Heart left ventricle (tissue), 16 donors: ENCODE measurements at places on chromosomes 1 and 21. TPM values are rescaled to one million over a fixed set of nuclear protein-coding genes. Genes with fewer than 3 reads are reported as not detected.

C4BPA gene
- polyA plus RNA-seq, result not detected

DNA sequence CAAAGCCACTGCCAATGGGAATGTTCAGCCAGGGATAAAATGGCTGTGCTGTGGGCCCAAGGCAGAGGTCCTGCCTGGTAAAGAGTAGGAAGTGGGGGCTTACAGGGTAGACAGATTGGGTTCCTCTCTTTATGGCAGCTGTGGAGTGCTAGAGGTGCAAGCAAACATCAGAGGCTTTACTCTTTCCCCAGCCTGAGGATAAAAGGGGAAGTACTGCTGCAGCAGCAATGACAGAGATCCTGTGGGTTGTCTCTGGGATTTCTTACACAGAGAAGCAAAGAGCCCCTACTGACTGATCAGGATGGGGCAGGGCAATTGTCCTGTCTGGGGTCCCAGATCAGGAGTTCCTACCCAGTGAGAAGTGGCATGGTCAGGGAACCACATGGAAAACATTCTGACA, 54.2 kb downstream of the DRAM2 start:
- no peak for DNase-seq

DNA sequence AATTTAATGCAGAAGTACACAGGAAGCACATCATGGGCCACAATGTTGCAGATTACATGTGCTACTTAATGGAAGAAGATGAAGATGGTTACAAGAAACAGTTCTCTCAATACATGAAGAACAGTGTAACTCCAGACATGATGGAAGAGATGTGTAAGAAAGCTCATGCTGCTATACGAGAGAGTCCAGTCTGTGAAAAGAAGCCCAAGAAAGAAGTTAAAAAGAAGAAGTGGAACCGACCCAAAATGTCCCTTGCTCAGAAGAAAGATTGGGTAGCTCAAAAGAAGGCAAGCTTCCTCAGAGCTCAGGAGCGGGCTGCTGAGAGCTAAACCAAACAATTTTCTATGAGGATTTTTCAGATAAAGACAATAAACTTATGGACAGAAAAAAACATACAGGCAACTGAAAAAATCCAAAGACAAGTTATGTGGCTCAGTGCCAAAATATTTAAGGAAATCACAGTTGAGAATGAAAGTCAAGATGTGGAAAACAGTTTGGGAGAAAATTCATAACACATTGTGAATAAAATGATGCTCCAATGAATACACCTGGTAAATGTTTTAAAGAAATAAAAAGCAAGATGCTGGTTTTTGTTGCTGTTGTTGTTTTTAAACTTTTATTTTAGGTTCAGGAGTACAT, 2.8 kb upstream of the ZNF644 start:
- DNase-seq, result no peak

CDC73 gene
- 20.7 TPM for polyA plus RNA-seq

ZSCAN20 gene
- 2.8 TPM for polyA plus RNA-seq

DNA sequence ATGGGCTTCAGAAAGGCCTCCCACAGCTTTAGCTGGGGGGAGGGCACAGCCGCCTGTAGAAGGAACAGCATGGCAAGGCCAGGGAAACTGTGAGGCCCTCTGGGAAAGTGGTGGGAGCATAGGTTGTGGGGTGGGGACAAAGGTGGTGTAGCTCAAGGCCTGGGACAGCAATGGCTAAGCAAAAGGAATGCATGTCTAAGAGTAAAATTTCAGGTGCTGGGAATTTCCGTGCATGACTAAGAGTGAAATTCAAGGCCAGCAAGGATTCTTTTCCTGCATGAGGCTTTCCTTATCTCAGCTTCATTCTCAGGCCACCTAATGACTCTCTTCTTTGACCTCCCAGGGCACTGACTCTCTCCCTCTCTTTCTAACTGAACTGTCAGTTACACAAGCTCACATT, 86.5 kb upstream of the WNT4 start:
- no peak for DNase-seq

DNASE2B gene
- polyA plus RNA-seq, result 0.06 TPM

GRCh38 chr1:51715369-51715768, 98.5 kb downstream of the OSBPL9 start:
- no peak for DNase-seq

CHI3L2 gene
- 1.8 TPM for polyA plus RNA-seq

C1QA gene
- polyA plus RNA-seq, result 26.4 TPM

TCHH gene
- not detected for polyA plus RNA-seq

DNA sequence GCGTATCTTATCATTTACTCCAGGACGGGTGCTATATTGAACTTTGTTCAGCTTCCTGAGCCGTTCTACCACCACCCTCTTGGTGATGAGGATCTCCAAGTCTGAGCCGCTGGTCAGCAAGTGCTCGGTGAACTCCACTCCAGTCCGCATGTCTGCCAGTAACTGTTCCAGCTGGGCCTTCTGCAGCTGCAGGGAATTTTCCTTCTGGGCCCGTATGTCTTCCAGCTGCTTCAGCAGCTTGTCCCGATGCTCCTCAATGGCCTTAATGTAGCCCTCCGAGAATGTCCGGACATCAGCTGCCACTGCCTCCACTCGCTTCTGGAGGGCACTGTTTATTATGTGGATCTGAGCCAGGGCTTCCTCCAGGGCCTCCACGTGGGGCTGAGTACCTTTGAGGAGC, 3.4 kb downstream of the TRIM45 start:
- no peak for DNase-seq

EFNA4 gene
- 2.0 TPM for polyA plus RNA-seq

DNA sequence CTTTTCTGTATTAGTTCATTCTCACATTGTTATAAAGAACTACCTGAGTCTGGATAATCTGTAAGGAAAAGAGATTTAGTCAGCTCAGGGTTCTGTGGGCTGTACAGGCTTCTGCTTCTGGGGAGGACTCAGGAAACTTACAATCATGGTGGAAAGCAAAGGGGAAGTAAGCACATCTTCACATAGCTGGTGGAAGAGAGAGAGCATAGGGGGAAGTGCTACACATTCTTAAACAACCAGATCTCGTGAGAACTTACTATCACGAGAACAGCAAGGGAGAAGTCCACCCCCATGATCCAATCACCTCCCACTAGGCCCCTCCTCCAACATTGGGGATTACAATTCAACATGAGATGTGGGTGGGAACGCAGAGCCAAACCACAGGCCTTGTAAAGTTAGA, 37.9 kb upstream of the AHCTF1 start:
- no peak for DNase-seq

GRCh38 chr1:15249081-15249480, 2.1 kb downstream of the FHAD1 start:
- DNase-seq, result no peak

GOLT1A gene
- polyA plus RNA-seq, result 0.24 TPM

DNA sequence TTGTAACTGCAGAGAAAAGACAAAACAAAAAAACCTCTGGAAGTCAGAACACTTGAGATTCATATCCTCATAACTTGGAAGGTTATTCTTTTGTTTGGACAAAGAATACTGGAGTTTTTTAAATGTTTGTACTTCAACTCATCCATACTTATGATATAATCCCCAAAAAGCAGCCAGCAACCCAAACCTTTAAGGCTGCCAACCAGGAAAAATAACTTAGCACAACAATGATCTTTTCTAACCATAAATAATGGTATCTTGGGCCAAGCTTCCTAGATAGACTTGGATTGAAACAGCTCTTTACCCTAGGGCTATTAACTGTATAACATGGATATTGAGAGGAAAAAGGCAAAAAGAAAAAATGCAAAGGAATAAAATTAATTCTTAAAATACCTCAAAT, 335.1 kb downstream of the LTN1 start:
- no peak for DNase-seq

GRCh38 chr1:101444381-101444780, 207.6 kb downstream of the S1PR1 start:
- no peak for DNase-seq

DNA sequence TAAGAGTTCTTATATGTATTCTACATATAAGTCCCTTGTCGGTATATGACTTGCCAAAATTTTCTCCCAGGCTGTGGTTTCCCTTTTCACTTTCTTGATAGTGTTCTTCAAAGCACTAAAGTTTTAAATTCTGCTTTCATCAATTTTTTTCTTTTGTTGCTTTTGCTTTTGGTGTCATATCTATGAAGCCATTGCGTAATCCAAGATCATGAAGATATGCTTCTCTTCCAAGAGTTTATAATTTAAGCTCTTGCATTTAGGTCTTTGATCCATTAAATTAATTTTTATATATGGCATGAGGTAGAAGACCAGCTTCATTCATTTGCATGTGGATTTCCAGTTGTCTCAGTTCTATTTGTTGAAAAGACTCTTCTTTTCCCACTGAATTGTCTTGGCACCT, 22.2 kb downstream of the DESI2 start:
- DNase-seq, result no peak

GRCh38 chr1:153945131-153945794, 1.3 kb downstream of the DENND4B start:
- peak; percentile 76 for DNase-seq

DNA sequence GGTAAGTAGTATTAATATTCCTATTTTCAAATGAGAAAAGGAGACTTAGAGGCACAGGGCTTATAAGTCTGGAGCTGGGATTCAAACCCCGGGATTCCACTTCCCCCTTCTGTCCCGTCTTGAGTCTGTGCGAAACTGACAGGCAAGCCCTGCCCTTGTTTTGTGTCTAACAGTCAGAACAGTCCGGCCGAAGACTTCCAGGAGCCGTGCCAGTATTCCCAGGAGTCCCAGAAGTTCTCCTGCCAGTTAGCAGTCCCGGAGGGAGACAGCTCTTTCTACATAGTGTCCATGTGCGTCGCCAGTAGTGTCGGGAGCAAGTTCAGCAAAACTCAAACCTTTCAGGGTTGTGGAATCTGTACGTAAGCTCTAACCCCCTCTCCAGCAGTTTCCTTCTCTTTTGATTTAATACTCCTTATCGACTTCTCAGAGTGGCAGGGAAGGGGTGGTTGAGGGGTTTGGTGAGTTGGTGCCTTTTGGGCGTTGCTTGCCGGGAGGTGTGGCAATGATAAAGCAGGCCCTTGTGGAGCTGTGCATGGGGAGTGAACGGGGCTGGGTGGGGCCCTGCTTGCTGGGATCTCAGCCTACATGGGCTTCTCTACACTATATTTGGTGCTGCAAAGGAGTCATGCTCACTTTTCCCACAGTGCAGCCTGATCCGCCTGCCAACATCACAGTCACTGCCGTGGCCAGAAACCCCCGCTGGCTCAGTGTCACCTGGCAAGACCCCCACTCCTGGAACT, 29.4 kb downstream of the IL6R start:
- DNase-seq, result peak; percentile 81

- DNase-seq, result no peak
These were observed 108.6 kb downstream of the CASZ1 start for GRCh38 chr1:10687782-10688408.

- DNase-seq, result no peak
These were observed 52.4 kb downstream of the TOR1AIP2 start for GRCh38 chr1:179825206-179825605.

DNA sequence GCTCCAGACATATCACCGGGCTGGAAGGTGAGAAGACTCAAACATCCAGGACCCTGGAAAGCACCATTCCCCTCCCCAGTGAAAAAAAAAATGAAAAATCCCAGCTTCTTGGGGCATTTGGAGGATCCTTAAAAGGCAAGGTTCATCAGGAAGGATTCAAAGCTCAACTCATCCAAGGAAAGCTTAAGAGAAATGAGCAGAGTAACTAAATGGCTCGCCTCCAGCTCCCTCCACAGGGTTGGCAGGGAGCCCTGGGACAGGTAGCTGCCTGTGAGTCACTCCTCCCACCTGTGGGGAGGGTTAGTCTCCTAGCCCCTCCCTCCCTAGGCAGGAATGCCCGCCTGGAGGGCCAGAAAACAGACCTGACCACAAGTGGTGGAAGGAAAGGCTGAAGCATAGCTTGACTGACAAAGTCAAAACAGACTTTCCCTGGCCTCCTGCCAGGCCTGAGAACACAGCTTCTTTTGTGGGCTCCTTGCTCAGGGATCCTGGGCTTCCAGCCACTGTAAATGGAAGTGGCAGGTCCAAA, 712 bp upstream of the LAMB3 start:
- peak; percentile 75 for DNase-seq

GRCh38 chr1:84876353-84876752, 16.7 kb downstream of the LPAR3 start:
- no peak for DNase-seq

- peak; percentile 15 for DNase-seq
These were observed 15.5 kb downstream of the FYB2 start for GRCh38 chr1:56803561-56804156.

DNA sequence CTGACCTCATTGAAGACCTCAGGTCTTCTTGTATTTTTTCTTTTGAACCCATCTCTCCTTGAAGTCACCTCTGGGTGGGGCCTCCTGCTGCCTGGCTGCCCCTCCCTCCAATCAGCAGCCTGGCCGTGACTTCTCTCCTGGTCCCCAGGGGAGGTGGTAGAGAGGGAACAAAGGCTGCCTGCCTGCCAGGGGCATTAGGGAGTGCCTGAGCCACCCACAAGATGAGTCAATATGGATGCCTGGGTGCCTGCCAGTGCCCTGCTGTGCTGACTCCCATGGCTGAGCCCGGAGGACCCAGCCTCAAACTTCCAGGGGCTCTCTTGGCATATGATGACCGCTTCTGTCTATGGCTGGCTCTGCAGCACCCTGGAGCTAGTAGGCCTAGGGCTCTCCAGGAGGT, 5.3 kb upstream of the CDCP2 start:
- no peak for DNase-seq

OPRD1 gene
- polyA plus RNA-seq, result under 0.01 TPM

GRCh38 chr1:75425001-75425650, 185.8 kb downstream of the SLC44A5 start:
- DNase-seq, result no peak

DNA sequence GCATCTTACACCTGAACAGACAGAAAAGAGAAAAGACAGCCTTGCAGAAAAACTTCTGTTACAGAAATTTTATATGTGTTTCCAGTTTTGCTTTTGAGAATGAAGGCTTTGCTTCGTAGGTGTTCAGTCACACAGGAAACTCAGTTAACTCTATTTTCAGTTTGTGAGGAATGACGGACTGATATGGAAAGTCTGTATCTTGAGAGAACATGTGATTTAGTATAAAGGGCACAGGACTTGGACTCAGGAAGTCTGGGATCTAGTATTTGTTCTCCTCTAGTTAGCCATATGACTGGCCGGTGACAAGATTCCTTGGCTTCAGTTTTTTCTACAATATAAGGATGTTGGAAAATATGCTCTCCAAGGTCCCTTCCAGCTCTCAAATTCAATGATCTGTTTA, 149.1 kb downstream of the OLFM3 start:
- no peak for DNase-seq

CNN3 gene
- 23.8 TPM for polyA plus RNA-seq

SPATA1 gene
- not detected for polyA plus RNA-seq

GRCh38 chr1:4868521-4868920, 214.1 kb downstream of the AJAP1 start:
- no peak for DNase-seq
